ENCODE measurements at places on chromosomes 5 and 9. TPM values are rescaled to one million over a fixed set of nuclear protein-coding genes. Genes with fewer than 3 reads are reported as not detected.
A peak's percentile ranks its signal among the peaks of the same experiment; 100 is the strongest.

The ADAMTSL2 gene
- not detected for total RNA-seq

GRCh38 chr5:140690941-140691924 lies at the start of the genes HARS1 and HARS2:
HARS1 (minus strand) TSS chr5:140691370; CDS start chr5:140691304, 66 bp downstream.
HARS2 (plus strand) TSS chr5:140691455; CDS start chr5:140691649, 194 bp downstream.
- DNase-seq: peak; percentile 96

DNA sequence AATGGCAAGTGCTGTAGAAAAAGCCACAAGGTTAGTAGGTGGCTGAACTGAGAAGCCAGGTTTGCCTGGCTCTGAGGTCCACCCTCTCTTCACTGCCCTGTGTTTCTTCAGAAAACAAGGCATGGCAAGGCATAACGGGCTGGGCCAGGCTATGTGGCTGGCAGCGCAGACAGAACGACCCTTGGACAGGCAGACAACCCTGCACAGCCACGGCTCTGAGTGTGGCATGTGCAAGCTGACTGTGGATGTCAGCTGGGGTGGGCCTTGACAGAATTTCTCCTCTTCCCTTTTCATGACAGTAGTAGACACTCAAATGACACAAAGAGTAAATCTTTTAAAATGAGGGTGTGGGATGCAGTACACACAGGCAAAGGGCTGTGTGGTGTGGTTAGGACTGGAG lies 81.7 kb downstream of the MACROH2A1 start:
- DNase-seq: no peak

- DNase-seq: no peak
Observed at GRCh38 chr9:124040186-124040931, 28.8 kb downstream of the LHX2 start.

The PCA3 gene
- not detected for total RNA-seq

The SLC36A2 gene
- not detected for total RNA-seq

The ADAMTSL1 gene
- total RNA-seq: not detected

- DNase-seq: no peak
Observed at GRCh38 chr5:61840361-61840760, 465.6 kb upstream of the KIF2A start.

DNA sequence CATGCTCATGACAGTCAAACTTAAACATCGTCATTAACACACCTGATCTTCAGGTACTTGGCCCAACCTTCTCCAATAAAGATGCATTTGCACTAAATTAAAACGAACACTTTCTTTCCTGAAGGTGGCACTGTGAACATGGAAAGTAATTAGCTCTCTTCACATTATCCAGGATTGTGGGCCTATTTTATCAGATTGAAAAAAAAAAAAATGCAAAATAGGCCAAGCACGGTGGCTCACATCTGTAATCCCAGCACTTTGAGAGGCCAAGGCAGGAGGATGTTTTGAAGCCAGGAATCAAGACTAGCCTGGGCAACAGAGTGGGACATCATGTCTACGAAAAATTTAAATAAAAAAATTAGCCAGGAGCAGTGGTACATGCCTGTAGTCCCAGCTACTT lies 14.4 kb upstream of the CDC20B start:
- peak; percentile 40 for DNase-seq

- DNase-seq: no peak
Observed at GRCh38 chr5:96470785-96471184, 37.7 kb upstream of the PCSK1 start.

- DNase-seq: no peak
Observed at GRCh38 chr9:35771943-35772342, 17.9 kb upstream of the MSMP start.

All from G401 (cell line).